Gastroesophageal sphincter (tissue), 4 donors: ENCODE measurements at places on chromosomes 7 and 10. TPM values are rescaled to one million over a fixed set of nuclear protein-coding genes. Genes with fewer than 3 reads are reported as not detected.

Gene NME8
- not detected for total RNA-seq

Gene MEST
- 3.0 TPM for total RNA-seq

Gene CRHR2
- not detected for total RNA-seq

Gene ENTPD1
- total RNA-seq: 40.5 TPM

Gene NKX6-2
- total RNA-seq: not detected

Gene GIMAP7
- 19.4 TPM for total RNA-seq

Gene POLR3A
- 13.5 TPM for total RNA-seq

Gene DEPP1
- 52.9 TPM for total RNA-seq

DNA sequence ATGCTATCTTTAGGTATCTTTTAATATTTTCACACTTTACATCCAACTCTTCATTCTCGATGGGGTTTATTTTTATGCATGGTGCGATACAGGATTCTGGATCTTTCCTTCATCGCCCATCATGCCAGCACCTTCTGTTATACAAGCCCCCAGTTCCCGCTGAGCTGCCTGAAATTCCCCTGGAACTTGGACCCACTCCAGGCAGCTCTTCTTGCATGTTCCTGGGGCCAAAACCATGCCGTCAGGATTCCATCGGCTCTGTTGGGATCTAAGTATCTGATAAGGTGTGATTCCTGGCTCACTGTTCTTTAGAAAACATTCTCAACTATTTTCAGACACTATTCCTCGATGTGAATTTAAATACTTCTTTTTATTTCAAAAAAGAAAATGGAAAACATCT, 40.5 kb upstream of the PPP2R2D start:
- no peak for ATAC-seq

GRCh38 chr7:158411232-158411950, 176.2 kb downstream of the PTPRN2 start:
- peak; percentile 5 for ATAC-seq

- ATAC-seq: no peak
These were observed 9.7 kb downstream of the DRGX start for GRCh38 chr10:49385939-49386922.

DNA sequence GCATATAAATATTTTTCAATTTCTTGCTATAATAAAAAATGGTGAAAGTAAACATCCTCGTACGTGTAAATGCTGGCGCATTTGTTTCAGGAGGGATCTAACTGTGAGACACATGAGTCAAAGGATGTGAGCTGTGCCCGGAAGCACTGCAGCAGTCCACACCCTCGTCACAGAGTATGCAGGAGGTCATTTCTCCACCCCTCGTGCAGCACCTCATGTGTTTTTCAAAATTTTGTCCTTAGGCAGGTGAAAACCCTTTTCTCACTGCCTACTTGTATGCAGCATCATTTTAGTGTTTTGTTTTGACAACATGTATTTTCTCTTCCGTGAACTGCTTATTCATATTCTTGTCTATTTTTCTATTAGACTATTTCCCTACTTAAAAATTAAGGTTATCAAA, 162.7 kb downstream of the AVL9 start:
- no peak for ATAC-seq

DNA sequence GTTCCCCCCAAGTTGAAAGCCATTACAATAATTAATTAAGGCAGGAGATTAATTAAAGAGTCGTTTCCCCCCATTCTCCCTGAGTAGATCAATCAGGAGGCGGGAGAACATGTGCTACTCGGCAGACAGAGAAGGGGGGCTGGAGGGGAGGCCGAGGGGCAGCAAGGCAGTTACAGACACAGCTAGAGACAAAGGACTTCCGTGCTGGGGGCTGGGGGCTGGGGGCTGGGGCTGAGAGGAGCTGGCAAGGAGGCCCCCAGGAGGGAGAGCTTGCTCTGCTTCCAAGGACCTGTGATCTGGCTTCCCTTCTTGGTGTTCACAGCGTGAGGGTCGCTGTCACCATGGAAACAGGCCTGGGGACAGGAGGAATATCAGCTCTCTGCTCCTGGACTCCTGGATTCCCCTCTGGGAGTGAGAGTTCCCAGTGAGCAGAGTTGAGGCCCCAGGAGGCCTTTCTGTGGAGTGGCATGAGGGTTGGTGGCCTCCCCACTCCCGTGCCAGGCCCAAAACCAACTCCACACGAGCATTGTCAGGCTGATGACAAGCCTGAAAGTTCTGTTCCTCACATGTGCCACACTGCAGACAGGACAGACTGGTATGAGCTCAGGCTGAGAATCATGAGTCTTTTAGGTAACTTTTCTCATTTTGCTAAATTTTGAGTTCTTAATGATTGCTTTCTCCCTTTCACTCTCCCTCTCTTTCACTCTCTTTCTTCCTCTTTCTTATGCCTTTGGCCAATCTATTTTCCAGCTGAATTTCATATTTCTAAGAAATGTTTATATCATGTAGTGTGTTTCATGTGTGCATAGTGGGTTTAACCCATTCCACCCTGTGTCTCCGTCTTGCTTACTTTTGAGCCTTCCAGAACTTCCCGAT, 16.4 kb downstream of the FAM241B start:
- no peak for ATAC-seq

DNA sequence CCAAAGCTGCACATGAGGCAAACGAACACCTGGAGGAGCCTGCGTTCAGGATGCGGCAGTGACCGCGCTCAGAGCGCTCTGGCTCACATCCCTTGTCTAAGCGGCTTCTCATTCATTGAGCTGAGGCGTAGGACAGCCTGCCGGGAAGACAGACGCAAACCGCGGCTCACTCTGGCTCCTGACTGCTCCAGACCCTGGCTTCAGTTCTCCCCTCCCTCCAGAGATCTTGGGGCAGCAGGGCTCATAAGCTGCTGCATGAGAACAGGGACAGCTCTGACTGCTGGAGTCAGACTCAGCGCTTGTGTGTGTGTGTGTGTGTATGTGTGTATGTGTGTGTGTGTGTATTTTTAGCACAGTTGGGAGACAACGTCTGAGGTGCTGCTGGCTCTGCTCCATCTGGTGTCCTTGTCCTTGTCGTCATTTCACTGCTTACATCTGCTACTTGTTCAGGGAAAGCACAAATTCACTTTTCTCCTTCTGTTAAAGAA, 15.8 kb upstream of the LYZL2 start:
- ATAC-seq: peak; percentile 25

DNA sequence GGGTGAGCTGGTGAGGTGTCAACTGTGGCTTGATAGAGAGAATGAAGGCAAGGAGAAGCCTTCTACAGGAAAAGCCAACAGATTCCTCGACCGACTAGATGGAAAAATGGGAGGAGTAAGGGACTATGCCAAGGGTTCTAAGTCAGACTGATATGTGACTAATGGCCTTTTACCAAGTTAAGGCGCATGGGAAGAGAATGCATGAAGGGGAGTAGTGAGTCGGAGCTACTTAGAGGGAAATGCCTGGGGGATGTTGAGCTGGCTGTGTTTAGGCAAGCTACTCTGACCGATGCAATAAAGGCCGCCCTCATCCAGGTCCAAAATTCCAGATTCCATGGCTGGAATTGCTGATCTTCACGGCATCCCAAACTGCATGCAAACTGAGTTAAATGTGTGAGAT, 48.2 kb downstream of the APBB1IP start:
- peak; percentile 74 for ATAC-seq

DNA sequence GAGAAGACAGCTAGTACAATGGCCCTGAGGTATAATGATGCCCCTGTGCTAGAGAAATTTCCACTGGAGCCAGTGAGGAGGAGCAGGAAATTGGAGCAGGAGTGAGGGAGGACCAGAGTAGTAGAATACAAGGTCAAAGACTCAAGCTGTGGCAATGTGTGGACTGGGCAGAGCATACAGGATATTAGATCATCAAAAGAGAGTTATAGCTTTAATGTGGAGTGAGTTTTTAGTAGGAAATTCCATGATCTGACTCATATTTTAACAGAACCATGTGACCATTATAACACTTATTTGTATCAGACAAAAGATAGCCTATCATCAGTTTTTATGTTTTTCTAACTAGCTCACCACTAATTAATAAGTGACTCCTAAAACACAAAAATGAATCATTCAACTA, 154.1 kb downstream of the DGKB start:
- no peak for ATAC-seq

GRCh38 chr7:100221231-100221718, 1.5 kb downstream of the PVRIG start:
- ATAC-seq: no peak

- ATAC-seq: no peak
These were observed 10.8 kb downstream of the AFAP1L2 start for GRCh38 chr10:114393482-114393881.

GRCh38 chr7:70695795-70696083, 436.2 kb upstream of the GALNT17 start:
- ATAC-seq: no peak

- ATAC-seq: no peak
These were observed 270.7 kb downstream of the ABCA13 start for GRCh38 chr7:48441848-48442492.

GRCh38 chr10:97574374-97575126, 2.0 kb downstream of the ANKRD2 start:
- peak; percentile 88 for ATAC-seq

DNA sequence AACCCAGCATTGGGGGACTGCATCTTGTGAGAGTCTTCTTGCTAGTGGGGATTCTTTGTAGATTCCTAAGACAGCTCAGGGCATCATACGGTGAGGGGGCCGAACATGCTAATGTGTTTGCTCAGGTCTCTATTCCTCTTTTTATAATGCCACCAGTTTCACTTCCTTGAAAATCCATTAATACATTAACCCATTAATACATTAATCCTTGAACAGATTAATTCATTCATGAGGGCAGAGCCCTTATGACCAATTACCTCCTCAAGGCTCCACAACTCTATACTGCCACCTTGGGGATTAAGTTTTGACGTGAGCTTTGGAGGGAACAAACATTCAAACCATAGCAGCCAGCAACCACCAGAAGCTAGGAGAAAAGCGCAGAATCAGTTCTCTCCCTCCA, 67.2 kb upstream of the POT1 start:
- no peak for ATAC-seq

GRCh38 chr7:79909176-79909575, 225.5 kb upstream of the GNAI1 start:
- ATAC-seq: no peak
